CD8-positive, alpha-beta T cell (primary cell): ENCODE measurements at places on chromosomes 11 and 22.

DNA sequence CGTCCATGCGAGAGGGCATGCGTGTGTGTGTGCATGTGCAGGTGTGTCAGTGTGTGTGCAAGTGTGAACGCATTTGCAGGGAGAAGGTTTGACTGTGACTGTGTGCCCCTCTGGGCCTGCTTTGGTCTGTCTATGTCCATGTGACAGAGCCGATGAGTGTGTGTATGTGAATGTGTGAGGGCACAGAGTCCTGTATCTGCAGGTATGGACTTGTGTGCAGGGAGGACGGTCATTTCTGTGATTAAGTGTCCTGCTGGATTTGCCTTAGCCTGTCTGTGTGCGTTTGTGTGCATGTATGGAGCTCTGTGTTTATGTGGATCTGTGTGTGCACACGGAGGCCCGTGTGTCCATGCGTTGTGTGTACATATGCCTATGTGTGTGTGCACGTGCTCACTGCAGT, 5.4 kb downstream of the EMID1 start:
- DNase-seq = no peak

- DNase-seq = no peak
Observed at GRCh38 chr22:50710221-50710620, 27.8 kb upstream of the ACR start.

- no peak for DNase-seq
Observed at GRCh38 chr22:27726686-27727449, 74.7 kb downstream of the MN1 start.

- no peak for DNase-seq
Observed at GRCh38 chr11:94877443-94878200, 95.7 kb downstream of the CWC15 start.

- DNase-seq = no peak
Observed at GRCh38 chr11:100563541-100564280, 123.4 kb upstream of the ARHGAP42 start.

DNA sequence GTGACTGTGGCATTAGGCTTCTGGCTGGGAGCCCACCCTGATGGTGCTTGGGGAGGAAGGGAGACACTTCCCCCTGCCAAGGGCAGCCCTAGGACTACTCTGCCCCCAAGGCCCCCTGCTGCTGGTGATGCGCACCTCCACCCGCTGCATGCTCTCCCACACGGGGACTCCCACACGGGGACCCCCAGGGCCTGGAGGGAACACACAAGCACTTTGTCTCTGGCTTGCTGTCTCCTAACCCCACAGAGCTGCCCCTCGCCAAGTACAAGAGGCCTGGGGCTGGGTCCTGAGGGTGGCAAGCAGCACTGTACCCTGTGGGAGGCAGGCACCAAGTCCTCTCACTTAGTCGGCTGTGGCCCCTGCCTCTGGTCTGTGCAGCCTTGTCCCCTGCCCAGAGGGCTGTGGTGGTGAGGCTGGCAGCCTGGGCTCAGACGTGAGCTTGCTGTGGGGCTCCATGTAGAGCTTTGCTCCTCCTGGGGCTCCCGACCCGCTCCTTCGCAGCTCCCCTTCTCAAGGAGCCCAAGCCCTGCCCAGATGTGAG, 7.9 kb downstream of the LRRC75B start:
- no peak for DNase-seq

GRCh38 chr11:27052668-27053067, 12.1 kb downstream of the BBOX1 start:
- no peak for DNase-seq

- no peak for DNase-seq
Observed at GRCh38 chr11:103997082-103997481, 39.4 kb upstream of the DDI1 start.

- no peak for DNase-seq
Observed at GRCh38 chr11:11359611-11360010, 6.6 kb upstream of the CSNK2A3 start.

- DNase-seq = no peak
Observed at GRCh38 chr22:32618441-32619140, 144.0 kb downstream of the FBXO7 start.

GRCh38 chr11:130156108-130157022, 3.2 kb upstream of the ST14 start:
- DNase-seq = no peak

GRCh38 chr22:48851933-48852549, 975.6 kb downstream of the BRD1 start:
- no peak for DNase-seq

DNA sequence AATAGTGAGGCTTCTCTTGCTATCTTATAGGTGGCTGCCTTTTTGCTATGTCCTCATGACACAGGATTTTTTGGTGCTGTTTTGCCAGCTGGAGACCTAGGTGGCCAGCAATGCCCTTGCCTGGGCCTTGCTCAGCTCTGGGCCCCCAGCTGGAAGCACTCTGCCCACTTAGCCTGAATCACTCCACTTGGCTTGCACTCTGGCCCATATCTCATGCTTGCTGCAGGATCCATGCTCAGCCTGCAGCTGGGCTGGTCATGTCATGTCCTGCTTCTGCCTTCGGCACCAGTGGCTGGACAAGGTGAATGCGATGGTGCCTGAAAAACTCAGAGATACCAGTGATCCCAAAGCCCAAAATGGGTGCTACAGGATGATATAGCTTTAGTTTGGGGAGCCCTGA, 818.6 kb upstream of the FAT3 start:
- no peak for DNase-seq

GRCh38 chr11:112437096-112437495, 176.4 kb upstream of the PLET1 start:
- no peak for DNase-seq

DNA sequence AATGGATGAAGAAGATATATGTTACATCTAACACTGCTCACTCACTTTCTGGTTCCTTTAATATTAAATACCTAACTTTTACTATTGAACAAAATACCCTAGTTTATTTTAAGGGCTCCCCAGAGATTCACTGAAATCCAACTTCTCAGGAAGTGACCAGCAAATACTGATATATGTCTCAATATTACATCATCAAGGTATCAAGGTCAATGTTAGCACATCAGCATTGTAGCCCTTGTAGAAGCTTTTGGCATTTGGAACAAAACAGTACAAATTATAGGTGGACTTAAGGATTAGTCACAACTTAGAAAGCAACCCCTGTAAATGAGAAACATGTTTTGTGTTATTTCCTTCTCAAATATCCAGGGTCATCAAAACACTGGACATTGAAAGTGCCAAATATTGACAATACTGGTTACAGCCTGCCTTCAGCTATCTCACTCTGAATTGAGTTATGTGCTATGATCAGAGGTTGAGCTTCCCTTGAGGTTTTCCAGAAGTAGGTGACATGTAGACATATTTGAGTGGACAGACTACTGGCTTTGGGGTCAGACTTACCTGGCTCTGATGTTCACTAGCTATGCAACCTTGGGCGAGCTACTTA, 1.9 kb upstream of the ATL3 start:
- DNase-seq = no peak

DNA sequence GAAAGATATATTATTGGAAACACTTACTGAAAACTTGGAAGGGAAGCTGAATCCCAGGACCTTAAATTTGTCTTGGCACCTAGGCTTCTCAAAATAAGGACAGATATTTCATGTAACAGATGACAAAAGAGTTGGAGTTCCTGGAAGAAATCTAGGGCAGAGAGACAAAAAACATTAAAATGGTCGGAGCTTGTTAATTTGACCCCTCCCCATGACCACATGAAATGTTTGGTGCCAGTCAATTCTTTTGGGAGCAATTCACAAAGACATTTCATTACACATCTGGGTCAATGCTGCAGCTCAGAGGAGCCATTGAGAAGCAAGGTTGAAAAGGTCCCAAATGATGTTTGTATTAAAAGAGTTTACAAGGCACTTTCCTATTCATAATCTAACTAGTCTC, 162.0 kb upstream of the GUCY1A2 start:
- no peak for DNase-seq

DNA sequence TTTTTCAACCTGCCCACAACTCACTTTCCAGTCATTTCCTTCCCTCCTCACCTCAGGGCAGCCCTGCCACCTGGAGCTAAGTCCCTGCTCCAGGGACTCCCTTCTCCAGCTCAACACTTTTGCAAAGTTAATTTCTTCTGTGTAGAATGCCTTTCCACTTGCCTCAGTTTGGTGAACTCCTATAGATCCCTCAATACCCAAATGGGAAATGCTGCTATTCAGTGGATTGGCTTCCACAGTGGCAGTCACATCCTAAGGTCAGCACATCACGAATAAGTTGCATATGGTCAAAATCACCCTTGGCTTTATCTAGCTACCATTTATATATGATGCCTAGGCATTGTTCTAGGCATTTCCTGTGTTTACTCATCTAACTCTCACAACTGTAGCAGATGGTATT, 23.6 kb downstream of the GDPD5 start:
- no peak for DNase-seq

DNA sequence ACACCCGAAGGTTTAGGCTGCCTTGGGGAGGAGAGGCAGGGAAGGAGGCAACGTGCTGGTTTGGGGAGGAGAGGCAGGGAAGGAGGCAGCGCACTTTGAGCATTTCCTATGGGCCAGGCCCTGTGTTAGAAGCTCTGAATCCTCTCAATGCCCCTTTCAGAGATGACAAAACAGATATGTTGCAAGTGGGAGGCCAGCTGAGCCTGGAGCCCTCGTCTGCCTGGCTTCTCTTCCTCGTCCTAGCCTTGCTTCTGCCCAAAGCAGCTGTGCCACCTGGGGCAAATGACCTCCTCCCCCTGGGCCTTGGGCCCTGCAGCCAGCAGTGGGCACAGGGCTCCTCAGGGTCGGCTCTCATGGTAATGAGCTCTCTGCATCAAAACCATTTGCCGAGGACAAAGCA, 15.3 kb upstream of the LRRC32 start:
- DNase-seq = no peak

- DNase-seq = no peak
Observed at GRCh38 chr11:66221726-66222236, 46.7 kb upstream of the RAB1B start.

DNA sequence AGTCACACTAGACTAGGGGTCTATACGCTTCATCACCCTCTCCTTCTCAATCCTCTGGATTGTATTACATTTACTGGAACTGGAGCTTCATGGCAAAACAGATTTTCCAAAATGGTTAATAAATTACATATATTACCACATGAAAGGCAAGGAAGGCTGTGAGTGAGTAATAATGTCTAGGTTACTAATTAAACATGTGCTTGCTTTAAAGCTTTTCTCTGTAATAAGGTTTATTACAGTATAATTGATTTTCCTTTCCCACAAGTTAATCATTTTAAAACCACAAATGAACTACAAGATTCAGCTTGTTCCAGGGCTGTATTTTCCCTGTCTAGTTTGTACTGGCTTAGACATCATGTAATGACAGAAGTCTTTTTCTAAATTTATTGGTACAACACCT, 25.6 kb downstream of the MMP13 start:
- DNase-seq = no peak

- no peak for DNase-seq
Observed at GRCh38 chr11:68987211-68987610, 6.4 kb upstream of the MRGPRD start.

DNA sequence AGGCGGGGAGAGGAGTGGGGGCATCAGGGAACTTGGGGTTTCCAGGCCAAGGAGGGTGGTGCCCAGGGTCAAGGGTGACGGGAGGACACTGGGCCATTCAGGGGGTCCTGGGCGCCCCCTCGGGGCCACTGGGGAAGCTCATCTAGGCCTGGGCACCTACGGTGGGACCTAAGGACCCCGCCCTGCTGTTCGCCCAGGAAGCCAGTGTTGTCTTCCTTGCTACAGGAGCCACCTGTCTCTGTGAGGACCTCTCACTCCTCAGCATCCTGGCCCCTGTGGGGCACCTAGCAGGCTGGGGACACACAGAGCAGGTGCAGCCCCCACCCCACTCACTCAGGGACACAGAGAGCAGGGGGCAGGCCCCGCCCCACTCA, 191.6 kb downstream of the IGLL1 start:
- DNase-seq = no peak

DNA sequence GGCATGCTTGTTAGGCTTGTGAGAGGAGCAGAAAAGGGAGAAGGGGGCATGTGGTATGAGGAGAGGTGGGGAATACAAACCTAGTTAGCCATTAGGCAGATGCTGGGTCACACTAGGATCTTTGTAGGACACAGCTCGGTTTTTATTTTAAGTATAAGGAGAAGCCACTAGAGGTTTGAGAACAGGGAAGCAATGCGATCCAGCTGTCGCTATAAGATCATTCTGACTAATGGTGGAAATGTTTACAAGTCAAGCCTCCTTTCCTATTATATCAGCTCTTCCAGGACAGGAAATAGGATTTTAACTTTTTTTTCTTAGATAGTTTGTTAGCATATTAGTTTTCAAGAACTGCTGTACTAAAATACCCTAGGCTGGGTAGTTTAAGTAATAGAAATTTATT, 609.9 kb downstream of the INSC start:
- DNase-seq = no peak

DNA sequence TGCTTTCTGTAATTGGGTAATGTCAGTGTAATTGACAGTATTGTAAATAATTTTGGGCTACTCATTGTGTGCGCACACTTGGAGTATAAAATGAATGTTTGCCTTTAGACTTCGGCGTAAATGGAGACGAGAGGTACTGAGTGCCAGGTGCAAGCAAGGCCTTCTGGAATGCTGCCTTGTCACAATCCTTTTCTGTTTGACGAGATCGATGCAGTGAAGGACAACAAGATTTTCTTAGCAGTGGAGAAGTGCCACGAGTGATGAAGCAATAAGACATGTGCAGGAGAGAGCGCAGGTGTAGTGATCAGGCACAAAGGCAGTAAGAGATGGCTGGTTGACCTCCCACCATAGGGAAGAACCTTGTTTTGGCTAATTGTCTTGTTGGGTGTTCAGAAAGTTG, 67.5 kb downstream of the DDX10 start:
- no peak for DNase-seq

DNA sequence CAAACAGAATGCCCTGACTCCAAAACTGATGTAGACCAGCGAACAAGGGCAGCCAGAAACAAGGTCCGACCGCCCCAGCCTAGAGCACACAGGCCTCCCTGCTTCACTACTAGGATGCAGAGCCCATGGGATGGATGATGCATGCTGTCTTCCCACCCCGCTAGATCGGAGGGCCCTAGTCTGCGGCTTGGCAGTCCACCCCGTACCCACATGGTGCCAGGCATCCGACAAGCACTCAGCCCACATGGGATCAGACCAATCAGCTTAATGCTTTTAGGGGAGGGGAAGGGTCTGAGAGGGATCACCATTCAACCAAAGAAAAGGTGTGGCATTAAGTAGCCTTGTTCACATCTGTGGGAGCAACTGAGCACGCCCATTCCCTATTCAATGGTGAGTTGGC, 30.6 kb downstream of the PISD start:
- no peak for DNase-seq

- DNase-seq = no peak
Observed at GRCh38 chr11:37500425-37500824, 902.4 kb upstream of the RAG2 start.

GRCh38 chr11:134711588-134711987, 299.5 kb upstream of the B3GAT1 start:
- DNase-seq = no peak

GRCh38 chr11:134921938-134922337, 509.9 kb upstream of the B3GAT1 start:
- DNase-seq = no peak

GRCh38 chr11:77705195-77705875, 67.7 kb upstream of the CLNS1A start:
- DNase-seq = no peak
